ENCODE measurements at places on chromosomes 2 and 18. TPM values are rescaled to one million over a fixed set of nuclear protein-coding genes. Genes with fewer than 3 reads are reported as not detected.

TUBA4A gene
- total RNA-seq, result 24.7 TPM

DPP10 gene
- total RNA-seq, result not detected

EGR4 gene
- not detected for total RNA-seq

CFAP221 gene
- total RNA-seq, result not detected

CHRNG gene
- total RNA-seq, result not detected

FSIP2 gene
- total RNA-seq, result under 0.01 TPM

INHA gene
- not detected for total RNA-seq

ERBB4 gene
- total RNA-seq, result not detected
